ENCODE measurements at places on chromosomes 1 and 21.

GRCh38 chr1:81371864-81372263 is 428.9 kb upstream of the ADGRL2 start:
- DNase-seq, result no peak

- DNase-seq, result no peak
Measured at GRCh38 chr1:33358114-33358794, 37.4 kb upstream of the A3GALT2 start.

DNA sequence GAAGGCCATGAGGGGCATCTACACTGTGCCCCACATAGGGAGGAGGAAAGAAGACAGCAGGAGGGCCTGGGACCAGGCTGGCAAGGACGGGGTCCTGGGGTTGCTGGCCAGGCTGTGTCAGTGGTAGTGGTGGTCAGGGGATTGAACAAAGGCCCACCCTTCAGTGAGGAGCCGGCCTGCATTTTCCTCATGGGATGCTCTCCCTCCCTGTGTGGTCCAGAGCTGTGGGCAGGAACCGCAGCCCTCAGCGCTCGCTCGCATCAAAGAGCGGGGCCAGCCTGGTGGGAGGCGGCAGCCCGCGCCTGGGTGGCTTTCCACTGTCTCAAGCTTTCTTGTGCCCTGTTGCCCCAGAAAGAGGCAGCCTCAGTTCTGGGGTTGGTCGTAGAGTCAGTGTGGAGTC is 24.8 kb downstream of the LHX4 start:
- no peak for DNase-seq

DNA sequence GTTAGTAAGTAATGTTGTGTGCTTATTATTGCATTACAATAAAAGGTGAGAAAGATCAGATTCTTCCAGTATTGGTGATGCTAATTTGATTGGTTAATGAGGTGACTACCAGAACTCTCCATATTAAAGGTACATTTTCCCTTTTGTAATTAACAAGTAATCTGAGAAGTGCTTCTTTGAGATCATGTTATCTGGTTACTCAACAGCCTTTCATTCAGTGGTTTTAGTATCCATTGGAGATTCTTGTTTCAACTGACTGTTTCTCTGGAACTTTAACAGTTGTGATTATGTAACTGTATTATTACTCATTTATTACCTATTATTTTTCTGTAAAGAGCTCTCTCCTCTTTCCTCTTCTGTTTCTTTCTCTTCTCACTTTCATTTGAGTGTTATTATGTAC is 86.7 kb downstream of the PEX14 start:
- no peak for DNase-seq

GRCh38 chr1:2271211-2271721 is 43.1 kb downstream of the SKI start:
- no peak for DNase-seq

DNA sequence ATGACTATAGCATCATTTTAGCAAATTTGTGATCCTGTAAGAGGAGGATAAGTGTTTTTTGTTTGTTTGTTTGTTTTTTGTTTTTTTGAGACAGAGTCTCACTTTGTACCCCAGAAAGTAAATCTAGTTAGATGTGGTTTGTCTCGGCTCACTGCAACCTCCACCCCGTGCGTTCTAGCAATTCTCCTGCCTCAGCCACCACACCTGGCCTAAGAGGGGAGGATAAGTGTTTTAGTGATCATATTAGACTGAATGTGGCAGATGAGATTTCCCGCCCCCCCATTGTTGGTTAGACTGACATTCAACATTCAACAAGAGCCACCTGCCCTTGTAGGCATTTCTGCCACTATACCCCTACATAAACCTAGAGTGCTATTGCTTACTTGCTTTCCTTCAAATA is 98.5 kb downstream of the OSBPL9 start:
- no peak for DNase-seq

DNA sequence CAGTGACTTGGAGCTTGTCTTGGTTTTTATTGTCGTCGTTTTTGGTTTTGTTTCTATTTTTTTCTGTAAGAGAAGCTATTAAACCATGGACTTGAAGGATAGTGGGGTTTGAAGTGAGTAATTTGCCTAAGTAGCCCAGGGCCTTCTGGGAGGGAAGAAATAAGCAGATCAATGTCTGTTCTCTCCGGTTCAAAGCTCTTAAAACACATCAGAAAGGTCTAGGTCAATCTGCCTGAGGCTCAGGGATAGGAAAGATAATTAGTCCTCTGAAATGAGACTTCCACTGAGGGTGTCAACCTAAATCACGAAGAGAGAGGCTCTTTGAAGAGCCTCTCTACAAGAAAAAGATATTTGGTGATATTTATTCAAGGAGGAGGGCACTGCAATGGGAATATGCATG is 178.0 kb downstream of the MATN1 start:
- no peak for DNase-seq

DNA sequence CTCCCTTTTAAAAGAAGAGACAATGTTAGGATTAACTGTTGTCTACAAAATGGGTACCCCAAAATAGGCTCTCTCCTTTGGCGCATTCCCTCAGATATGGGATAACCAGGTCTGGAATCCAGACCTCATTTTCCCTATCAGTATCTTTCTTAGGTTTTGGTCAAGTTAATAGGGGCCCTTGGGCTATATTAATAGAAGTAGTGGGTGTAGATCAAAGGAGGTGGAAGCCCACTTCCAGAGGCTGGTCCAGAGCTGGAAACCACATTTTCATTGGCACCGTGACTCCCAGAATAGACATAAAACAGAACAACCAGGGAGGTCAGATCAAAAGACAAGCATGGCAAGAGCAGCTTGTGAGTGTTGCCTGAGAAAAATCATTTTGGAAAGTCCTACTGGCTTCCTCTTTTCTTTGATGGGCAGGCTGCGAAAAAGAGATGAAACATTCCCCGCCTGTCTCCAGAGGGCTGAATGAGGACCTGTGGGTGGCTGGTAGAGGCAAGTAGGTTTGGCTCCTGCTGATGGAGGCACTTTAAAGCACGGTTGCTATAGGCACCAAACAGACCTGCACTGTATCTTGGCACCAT is 25.8 kb upstream of the KIF21B start:
- no peak for DNase-seq

DNA sequence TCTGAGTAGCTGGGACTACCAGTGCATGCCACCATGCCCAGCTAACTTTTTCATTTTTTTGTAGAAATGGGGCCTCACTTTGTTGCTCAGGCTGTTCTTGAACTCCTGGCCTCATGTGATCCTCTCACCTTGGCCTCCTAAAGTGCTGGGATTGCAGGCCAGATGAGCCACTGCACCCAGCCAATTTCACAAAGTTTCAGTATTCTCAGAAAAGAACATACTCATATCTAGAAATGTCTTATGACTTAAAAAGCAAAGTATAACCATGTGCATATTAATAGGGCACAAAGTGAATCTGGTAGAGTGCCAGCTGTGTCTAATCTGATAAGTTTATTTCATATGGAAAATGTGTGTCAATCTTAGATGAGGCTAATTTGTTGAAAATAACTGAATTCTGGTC is 87.5 kb upstream of the CACYBP start:
- no peak for DNase-seq

GRCh38 chr1:94332952-94333351 is 85.2 kb upstream of the ABCD3 start:
- no peak for DNase-seq

- no peak for DNase-seq
Measured at GRCh38 chr1:224251741-224252146, 68.7 kb downstream of the DEGS1 start.

DNA sequence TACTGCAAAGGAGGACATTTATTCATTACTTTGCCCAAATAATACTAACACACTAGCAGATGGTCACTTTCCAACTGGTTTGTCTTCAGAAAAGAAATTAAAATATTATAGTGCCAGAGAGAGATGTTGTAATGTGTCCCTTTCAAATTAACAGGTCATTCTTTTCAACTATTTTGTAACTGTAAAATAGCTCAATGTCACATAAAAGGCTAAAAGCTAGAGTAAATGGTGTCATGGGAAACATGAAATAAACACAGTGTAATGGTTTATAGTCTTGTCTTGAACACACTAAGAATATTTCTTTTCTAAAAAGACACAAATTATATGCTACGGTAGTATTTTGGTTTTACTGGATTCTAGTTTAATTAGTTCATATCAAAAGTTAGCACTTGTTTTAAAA is 77.8 kb downstream of the ADGRL2 start:
- DNase-seq, result no peak

GRCh38 chr1:197683895-197684553 is 91.3 kb downstream of the DENND1B start:
- DNase-seq, result peak; percentile 68

GRCh38 chr1:29239142-29239541 is 2.8 kb downstream of the PTPRU start:
- no peak for DNase-seq

GRCh38 chr1:221886743-221887414 is 145.0 kb upstream of the DUSP10 start:
- DNase-seq, result no peak

Measured in SK-N-DZ (cell line).